ENCODE measurements at places on chromosomes 11 and 22. TPM values are rescaled to one million over a fixed set of nuclear protein-coding genes. Genes with fewer than 3 reads are reported as not detected.

The LRRC74B gene
- not detected for total RNA-seq

DNA sequence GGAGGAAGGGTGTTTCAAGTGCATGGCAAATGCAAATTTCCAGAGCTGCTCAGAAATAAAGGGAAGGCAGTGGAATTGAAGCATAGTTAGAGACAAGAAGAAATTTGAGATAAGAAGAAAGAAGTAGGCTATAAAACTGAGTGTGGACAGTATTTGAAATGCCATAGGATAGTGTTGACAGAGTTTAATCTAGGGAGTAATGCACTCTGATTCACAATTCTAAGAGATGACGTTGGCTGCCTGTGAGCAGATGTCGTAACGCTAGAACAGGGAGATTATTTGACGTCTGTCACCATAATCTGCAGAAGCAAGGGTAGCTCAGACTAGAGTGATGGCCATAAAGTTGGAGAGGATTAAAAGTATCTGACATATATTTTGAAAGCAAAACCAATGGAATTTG, 389.9 kb upstream of the KIRREL3 start:
- no peak for DNase-seq

The BTG4 gene
- total RNA-seq: not detected

The NAV2 gene
- 14.5 TPM for total RNA-seq

DNA sequence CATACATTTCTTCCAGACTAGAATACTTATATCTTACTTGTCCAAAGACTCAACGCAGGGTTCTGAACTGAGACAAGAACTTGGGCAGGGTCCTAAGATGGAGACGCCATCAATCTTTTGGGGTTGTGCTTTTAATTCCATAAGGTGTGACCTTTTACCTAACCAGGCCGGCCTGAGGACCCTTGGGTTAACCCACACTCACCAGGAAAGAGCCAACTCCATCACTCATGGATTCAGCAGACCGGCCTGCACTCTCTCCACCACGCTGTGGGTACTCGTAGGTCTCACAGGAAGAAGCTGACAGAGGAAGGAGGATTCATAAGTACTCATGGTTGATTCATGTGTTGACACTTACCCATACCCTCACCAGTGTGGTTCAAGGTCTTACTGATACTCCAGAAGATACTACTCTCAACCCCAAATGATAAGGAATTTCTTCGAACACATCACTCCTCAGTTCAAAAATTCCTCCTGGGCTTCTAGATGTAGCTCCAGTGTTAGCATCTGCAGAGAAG, 36.2 kb downstream of the USP35 start:
- no peak for DNase-seq

GRCh38 chr11:2428322-2428795, 16.0 kb downstream of the TRPM5 start:
- peak; percentile 77 for DNase-seq

The CACNA1I gene
- total RNA-seq: not detected

DNA sequence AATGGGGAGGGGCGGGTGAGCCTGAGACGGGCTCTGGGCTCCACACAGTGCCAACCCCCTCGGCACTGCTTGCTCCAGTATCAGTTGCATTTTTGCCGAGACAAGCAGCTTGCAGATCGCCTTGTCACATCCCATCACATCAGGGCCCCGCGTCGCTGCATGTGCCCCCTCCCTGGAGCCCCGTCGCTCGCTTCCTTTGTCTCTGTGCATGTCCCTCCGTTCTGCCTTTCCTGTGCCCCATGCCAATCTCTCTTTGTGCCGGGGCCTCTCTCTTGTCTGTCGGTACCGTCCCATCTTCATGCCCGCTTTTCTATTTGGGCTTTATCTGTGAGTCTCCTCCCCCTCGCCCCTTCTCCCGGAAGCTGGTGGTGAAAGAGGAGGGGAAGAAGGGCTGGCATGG, 202.2 kb downstream of the CEP164 start:
- no peak for DNase-seq

DNA sequence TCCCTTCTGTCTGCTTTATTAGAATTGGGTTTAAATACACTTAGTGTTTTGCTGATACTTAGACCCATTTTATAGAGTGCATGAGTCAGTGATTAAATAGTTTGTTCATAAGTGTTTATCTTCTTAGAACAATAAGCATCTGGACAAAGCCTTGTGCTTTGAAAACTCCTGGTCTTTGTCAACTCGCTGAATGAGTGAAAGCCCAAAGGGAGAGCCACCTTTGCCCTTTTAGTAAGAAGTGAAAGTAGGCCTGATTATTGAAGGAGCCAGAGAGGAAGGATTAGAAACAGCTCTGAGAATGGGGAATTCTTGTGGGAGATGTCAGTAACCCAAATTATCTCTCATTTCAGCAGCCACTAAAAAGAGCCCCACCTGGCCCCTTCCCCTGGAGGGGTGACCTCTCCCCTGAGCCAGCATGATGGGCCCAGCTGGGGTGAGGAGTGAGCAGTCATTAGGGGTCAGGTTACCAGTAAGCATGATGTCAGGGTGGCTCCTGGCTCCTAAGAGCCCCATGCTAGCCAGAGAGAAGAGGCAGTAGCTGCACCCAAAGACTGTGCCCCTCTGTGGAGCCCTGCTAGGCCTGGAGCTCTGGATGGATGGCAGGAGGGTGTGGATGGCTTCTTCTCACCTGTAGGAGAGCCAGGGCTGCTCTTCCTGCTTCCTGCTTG, 125.1 kb upstream of the E2F8 start:
- no peak for DNase-seq

DNA sequence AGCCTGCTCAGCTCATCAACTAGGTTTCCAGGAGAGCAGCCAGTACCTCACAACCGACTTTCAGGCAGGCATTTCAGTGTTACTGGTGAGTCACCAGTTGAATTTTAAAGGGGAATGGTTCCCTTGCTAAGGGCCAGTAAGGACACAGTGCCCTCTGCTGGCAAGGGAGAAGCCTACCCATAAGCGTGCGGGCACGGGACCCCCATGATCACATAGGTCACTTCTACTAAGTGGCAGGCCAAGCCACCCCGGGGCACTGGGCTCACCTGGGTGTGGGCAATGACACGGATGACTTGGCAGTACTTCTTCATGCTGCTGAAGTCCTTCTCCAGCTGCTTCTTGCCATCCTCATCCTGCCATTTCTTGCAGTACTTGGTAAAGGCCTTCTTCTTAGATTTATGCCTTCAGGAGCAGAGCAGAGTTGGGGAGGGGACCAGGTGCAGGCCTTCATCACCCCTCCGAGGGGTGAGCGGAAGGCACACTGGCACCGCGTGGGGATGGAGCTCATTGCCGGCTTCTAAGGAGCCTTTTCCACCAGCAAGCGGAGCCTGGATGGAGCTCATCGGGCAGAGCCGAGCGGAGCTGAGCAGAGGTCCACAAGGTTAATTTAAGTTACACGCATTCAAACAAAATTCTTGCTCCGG, 2.9 kb downstream of the RPL3 start:
- peak; percentile 92 for DNase-seq

DNA sequence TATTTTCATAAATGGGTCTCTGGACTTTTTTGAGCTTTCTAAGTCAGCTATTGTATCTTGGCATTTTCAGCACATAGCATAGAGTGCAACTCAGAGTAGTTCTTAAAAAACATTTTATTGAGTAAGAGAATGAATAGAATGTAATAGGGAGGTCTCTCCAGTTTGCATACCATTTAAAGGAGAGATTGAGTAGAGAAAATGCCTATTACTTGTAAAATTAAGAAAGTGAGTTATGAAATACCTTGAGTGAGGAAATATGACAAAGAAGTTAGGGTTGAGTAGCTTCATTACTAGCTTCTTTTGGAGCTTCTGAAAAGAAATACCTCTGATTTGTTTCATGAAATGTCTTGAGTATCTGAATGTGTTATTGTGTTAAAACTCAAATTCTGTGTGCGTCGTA, 140.0 kb downstream of the AASDHPPT start:
- DNase-seq: no peak

DNA sequence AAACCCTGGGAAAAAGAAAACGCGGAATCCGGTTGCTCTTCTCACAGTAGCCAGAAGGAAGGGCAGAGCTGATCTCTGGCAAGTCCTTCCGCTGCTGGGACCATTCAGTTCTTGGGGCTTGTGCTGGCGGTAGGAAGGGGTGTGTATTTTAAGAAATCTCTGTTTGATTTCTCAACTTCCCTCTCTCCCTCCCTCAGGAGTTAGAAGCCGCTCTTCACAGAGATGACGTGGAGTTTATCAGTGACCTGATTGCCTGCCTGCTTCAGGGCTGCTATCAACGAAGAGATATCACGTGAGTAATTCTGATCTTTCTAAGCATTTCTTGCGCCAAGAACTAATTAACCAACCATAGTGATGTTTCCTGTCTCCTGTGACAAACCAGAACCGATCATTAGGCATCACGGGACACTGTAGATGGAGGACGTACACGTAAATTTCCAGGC, 85.9 kb upstream of the SLC25A18 start:
- peak; percentile 17 for DNase-seq

- no peak for DNase-seq
Measured at GRCh38 chr11:27291302-27291889, 71.6 kb downstream of the CCDC34 start.

DNA sequence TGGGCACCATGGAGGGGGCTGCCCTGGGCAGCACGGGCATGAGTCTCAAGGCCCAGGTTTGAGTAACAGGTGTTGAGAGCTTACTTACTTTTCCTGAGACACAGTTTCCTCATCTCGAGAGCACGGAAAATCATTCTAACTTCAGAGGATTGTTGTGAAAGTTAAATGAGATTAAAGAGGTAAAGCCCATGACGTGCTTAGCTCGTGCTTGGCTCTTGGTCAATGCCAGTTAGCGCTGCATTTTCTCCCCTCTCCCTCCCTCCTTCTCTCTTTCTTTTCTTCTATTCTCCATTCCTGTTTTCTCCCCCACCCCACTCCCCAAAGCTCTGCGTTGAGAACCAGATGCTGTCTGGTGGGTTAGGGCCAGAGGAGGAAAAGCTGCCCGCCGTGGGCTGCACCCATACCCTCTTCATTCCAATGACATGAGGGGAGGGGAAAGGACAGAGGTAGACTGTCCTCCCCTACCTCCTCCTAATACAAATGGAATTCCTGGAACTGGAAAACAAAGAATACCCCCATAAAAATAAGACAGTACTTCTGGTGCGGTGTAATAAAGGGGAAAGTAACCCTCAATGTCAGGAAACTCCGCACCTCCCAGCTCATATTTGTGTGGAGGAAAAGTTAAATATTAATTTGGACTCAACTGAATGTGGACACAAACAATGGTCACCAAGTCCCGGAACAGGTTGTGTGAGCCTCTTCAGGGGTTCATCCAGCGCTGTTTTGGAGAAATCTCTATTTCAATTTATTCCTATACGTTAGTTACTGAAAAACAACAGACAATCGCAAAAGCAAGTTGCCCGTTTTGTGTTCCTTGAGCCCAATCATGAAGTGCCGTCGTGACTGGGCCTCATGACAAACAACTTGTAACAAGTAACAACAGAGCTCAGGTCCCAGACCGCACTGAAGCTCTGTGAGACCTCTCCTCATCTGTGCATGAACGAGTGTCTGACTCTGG, 54.8 kb upstream of the B3GAT1 start:
- no peak for DNase-seq

- DNase-seq: no peak
Measured at GRCh38 chr22:33515795-33516194, 404.5 kb downstream of the LARGE1 start.

DNA sequence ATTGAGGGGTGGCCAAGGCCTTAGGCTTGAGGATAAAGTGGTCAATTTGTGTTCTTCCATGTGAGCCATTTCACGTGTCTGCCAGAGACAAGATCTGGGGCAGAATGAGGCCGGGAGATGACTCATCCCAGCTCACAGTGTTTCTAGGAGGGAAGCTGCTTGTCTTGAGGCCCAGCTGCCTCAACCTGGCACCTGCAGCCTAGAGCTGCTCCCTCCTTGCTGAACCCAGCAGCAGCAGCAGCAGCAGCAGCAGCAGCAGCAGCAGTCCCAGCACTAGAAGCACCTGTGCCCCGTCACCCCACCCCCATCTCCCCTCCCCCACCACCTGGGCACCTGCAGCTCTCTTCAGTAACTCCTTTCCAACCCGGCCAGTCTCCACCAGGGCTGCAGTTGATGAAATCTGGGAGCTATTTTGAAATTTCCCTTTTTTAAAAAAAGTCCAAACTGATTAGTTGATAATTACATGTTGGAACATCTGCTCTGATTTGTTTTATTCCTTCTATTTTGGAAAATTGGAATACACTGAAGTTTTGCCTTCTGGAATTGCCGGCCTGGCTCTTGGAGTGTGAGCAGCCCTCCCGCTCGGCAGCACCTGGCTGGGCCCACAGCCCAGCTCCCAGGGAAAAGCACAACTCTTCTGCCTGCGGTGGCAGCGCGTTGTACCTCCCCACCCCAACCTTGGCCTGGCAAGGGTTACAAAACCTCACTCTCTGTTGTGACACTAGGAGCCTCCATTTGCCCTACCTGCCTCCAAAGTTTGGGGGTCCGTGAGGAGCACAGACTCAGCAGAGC, 143.5 kb downstream of the NXPE2 start:
- DNase-seq: no peak

DNA sequence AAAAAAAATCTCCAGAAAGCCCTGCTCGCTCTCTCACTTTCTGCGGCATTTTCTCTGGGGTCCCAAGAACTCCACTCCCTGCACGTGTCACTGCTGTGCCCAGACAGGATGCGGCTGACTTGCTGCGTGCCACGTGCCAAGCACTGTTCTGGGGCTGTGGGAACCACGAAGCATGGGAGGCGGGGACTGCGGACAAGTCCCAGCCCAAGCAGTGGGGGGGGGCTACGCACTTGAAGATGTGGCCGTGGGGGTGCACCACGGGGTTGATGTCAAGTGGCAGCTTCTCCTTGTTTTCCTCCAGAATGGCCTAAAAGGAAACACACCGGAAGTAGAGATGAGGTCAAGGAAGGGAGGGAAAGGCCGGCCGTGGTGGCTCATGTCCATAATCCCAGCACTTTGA, 10.8 kb downstream of the TTLL12 start:
- no peak for DNase-seq

The EXPH5 gene
- 0.71 TPM for total RNA-seq

GRCh38 chr11:93577286-93577685, 34.1 kb upstream of the SMCO4 start:
- DNase-seq: no peak

- DNase-seq: no peak
Measured at GRCh38 chr11:111347002-111347722, 31.9 kb downstream of the POU2AF1 start.

- no peak for DNase-seq
Measured at GRCh38 chr11:114061681-114062049, 2.2 kb downstream of the ZBTB16 start.

DNA sequence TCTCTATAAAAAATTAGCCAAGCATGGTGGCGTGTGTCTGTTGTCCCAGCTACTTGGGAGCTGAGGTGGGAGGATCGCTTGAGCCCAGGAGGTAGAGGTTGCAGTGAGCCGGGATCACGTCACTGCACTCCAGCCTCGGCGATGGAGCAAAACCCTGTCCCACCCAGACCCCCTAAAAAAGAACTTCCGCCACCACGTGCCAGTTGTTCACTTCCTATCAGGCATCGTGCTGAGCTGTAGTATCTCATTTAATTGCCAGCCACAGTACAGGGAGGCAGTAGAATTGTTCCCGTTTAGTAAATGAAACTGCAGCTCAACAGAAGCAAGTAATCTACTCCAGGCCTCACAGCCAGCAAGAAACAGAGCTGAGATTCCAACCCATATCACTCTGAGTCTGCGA, 3.0 kb upstream of the TMEM132A start:
- no peak for DNase-seq
